ENCODE measurements at places on chromosomes 6 and 20.

GRCh38 chr20:44326391-44327159 is 10.3 kb upstream of the R3HDML start:
- DNase-seq = no peak

DNA sequence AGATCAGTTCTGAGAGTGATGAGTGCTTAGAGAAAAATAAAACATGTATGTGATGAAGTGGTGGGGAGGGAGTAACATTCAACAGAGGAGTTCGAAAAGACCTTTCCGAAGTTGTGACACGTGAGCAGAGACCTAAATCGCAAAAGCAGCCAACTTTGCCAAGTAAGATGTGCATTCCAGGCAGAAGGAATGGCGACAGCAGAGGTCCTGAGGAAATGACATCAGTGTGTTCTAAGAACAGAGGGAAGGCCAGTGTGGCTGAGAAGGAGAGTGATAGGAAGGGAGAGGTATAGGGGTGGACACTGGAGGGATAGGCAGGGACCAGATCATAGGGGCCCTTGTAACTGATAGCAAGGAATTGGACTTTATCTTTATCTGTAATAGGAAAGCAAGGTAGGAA is 51.3 kb downstream of the ADAT2 start:
- DNase-seq = no peak

GRCh38 chr6:134546962-134547645 is 229.2 kb upstream of the SGK1 start:
- no peak for DNase-seq

DNA sequence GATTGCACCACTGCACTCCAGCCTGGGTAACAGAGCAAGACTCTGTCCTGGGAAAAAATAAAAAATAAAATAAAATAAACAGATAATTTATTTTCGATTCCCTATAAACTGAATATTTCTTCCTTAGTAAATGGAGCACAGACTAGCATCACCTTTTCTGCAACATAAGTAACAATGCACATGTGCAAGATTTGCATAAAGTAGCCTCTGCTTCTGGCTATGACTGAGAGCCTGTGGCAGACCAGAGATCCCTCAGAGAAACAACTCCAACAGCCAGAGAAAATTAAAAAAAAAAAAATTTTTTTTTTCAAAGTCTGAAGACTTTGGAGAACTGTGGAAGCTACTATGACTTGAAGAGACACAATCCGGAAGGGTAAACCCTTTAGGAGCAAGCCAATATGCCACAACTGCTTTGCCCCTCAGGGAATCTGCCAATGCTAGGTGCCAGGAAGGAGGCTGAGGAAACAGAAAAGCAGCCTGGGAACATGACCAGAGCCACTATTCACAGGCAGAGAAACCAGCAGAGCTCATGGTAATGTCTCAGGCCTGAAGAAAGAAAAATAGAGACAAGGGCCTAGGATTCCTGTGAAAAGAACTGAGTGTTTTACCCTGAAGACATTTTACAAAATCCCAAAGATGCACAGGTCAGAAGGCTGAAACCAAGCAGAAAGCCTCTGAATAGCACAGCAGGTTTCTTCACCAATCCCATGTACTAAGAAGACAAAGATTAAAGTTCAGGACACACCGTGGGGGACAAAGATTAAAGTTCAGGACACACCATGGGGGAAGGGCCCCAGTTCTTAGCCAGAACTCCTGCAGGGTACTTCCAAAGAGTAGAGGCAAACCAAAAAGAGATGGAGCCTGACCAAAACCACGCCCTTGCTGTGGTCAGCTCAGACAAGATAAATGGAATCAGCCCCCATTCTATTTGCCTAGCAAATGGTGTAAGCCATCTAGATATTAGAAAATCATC is 25.8 kb downstream of the B4GALT5 start:
- no peak for DNase-seq

GRCh38 chr6:156396068-156396771 is 381.0 kb upstream of the ARID1B start:
- DNase-seq = peak; percentile 2

DNA sequence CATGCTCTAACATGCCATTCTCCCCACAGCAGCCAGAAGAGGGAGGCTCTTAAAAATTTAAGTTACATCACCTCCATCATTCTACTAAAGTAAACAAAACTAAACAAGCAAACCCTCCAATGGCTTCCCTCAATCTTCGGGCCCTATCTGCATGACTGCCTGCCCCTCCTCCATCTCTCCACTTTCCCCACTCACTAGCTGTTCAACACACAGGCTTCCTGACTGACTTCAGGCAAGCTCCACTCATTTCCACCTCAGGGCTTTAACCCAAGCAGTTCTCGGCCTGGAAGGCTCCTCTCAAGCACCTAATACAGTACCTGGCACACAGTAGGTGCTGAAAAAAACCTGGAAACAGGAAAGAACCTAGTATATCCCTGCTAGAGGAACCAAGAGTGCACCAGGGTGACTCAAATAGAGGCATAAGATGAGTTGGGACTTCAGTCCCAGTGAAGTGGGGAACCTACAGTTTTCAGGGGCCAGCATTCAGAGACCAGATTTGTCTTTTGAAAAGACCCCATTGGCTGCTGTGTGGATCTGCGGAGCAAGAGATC is 2.8 kb downstream of the AHCY start:
- no peak for DNase-seq

GRCh38 chr6:170188571-170189001 is 102.3 kb downstream of the DLL1 start:
- no peak for DNase-seq

DNA sequence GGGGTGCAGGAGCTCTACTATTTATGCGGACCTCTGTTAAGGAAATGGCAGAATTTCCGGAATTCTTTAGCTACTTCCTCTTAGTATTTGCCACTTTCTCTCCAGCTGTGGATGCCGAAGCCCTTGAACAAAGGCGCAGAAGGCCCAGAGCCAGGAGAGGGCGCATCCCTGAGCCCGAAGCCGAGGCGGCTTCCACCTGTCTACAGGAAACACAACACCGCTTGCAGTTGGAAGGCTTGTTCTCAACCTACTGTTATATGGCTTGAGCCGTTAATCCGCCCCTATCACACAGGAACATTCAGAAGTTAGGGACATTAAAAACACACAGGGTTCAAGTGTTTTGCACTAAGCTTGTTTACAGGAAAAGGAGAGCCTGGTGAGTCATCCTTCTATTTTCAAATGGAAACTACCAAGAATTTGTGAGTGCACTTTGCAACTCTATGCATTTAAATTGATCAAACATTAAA is 417.1 kb downstream of the BCKDHB start:
- DNase-seq = no peak

DNA sequence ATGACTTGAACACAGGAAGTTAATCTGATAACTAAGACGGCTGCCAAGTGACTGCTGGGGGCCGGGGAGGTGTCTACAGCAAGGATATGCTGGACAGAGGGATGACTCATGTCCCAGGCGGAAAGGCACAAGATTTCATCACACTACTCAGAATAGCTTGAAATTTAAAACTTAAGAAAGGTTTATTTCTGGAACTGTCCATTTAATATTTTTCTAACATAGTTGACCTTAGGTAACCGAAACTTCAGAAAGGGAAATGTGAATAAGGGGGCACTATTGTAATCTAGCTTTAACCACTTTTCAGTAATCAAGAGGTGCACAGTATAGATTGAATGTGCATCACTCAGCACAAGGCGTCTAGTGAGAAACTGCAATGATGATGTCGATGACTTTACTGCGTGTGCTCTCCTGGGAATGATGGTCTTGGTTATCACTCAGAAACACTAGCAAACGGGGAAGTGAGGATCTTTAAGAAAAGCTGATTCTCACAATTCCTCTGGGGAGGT is 171.5 kb downstream of the QKI start:
- no peak for DNase-seq

DNA sequence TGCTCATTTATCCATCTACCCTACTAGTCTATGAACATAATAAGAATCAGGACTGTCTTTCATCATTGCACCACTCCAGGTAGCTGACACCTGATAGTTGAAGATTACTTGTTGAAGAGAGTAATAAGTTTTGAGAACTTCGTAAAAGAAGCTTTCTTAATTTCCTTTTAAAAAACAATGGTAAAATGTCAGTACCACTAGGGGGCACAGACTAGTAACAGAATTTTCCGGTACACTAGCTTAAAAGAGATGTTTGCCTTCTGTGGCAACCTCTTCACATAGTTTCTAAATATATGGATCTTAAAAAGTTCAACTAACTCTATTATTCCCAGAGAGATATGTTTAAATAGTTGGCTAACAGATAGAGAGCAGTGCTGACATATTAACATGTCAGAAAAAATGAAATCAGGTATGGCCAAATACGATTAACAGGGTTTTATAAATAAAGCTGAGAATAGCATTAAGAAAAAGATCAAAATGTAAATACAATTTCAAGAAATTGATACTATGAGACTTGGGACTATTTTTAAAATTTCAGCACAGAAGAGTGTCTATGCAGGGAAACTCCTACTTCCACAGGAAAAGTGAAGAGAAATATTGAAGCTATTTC is 5.4 kb upstream of the KCNQ5 start:
- DNase-seq = no peak

DNA sequence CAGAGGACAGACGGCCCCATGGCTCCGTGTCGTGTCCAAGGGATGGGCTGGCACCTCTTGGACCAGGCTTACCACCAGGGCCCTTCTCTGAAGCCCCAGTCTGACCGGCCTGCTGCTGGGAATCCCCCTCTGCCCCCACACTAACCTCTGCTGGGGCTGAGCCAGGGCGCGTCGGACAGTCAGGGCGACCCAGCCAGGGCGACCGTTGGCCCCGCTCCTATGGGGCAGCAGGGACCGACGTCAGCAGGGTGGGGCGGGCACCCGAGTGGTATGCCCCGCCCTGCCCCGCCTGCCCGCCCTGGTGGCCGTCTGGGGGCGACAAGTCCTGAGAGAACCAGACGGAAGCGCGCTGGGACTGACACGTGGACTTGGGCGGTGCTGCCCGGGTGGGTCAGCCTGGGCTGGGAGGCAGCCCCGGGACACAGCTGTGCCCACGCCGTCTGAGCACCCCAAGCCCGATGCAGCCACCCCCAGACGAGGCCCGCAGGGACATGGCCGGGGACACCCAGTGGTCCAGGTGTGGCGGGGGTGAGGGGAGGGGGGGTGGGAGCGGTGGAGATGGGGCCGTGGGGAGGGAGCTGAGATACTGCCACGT is at the start of gene SLC17A9:
Gene SLC17A9, plus strand, starts transcription at position 337 of the 595 bp plus-strand sequence. Its CDS starts 122 bp downstream, at position 459.
- DNase-seq = no peak

DNA sequence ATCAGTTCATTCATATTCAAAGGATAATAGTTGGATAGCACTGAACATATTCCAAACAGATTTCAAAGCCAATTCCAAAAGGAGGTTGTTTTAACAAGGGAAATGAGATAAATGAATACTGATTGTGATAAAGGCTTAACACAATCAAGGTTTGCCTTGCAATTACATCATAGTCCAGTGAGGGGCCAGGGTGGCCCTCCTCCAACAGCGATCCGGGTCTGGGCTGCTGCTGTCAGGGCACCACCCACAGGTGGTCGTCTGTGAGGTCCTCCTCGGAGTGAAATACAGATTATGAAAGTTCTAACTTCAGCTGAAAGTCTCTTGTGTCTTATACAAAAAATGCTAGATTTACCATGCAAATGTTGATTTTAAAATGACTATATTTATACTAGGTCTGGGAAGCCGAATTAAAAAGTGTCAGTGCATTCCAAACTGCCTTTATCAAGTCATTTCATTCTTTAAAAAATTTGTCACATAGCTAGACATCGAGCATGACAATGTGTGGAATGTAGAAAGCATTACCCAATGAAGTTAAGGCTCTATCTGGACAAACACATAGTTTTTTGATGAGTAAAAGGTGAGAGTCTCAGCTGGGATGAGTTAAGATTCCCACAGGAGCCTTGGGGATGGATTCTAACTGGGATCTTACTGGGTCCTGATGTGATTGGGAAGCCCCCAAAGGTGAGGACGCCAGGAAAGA is 65.9 kb upstream of the SLC22A23 start:
- no peak for DNase-seq

- no peak for DNase-seq
These were observed 24.2 kb downstream of the LAMA5 start for GRCh38 chr20:62342910-62343309.

- no peak for DNase-seq
These were observed 23.8 kb downstream of the PHACTR3 start for GRCh38 chr20:59628171-59628570.

DNA sequence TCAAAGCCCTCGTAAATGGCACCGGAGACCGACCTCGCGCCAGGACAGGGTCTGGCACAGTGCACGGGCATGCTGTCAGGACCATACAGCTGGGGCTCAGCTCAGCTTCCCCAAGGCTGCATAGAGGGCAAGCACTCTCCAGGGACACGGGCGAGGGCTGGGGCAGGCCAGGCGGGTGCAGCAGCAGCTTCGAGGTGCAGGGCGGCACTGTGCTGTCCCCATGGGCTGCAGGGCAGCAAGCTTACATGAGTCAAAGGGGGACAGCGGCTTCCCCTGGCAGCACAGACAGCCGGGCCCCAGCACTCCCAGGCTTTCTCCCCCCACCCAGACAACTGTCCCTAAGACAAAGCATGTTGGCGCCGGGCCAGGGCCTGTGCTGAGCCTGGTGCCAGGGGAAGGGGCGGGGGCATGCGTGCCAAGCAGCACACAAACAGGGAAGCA is 25.7 kb downstream of the PSMG4 start:
- DNase-seq = no peak

- peak; percentile 67 for DNase-seq
These were observed 592 bp upstream of the CDYL start for GRCh38 chr6:4775494-4776130.

- no peak for DNase-seq
These were observed 142.6 kb upstream of the PRDM1 start for GRCh38 chr6:105943514-105943913.

DNA sequence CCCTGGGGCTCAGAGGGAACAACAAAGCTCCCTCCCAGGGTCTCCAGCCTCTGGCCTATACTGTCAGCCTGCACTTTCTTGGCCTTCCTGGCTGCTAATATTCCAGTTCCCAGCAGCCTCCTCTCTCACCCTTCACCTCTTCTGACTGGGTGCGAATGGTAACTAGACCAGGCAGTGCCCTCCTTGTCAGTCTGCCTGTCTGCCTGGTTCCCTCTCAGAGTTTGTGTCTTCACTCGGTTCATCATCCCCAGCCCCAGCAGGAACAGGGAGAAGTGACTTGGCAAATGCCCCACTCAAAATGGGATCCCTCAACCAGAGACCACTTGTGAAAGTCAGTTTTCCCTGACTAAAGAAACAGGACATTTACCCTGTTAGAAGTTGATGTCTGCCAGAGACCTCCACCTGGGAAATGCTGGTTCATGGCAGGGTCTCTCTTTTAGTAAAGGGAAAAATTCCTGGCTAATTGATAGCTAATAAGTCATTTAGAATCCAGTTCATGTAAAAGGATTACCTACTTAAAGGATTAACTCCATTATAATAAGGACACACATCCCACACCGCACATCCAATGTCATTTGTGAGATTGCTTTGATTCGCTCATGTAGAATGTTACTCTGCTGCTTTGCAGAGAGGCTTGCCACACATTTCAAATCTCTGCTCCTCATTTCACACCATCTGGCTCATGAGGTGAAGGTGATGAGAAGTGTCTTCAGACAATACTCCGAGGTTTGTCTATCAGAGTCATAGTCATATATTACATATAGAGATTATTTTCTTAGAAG is 18.6 kb upstream of the MICB start:
- no peak for DNase-seq

- no peak for DNase-seq
These were observed 732 bp downstream of the HRH3 start for GRCh38 chr20:62219101-62219991.

All from activated CD4-positive, alpha-beta T cell treated with anti-CD3 and anti-CD28 coated beads, Interleukin-2, amount 50 U/mL, for 24 hours (primary cell).